Hematopoietic multipotent progenitor cell (in vitro differentiated cells): ENCODE measurements at places on chromosomes 1 and 21. TPM values are rescaled to one million over a fixed set of nuclear protein-coding genes. Genes with fewer than 3 reads are reported as not detected.

Gene PTGER3
- total RNA-seq: 1.9 TPM

- no peak for DNase-seq
Measured at GRCh38 chr1:46575300-46575699, 23.9 kb upstream of the KNCN start.

- DNase-seq: peak; percentile 46
Measured at GRCh38 chr1:156140879-156141707, 12.3 kb upstream of the SEMA4A start.

DNA sequence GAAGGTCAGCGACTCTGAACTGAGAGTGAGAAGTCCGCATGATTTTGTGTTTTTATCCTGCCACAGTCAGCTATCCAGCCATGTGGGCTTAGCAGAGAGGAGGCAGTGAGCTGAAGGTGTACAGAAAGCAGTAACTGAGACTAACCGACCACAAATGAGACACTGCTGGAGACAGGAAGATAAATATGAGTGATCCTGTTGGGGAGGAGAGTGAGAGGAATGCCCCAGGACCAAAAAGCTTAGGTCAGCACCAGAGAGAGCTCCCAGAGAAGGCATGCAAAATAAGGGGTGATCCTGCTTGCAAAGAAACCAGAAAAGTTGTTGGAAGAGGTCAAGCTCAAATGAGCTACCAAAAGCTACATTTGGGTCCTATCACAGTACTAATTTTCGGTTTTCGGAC, 63.7 kb downstream of the HLCS start:
- DNase-seq: no peak

DNA sequence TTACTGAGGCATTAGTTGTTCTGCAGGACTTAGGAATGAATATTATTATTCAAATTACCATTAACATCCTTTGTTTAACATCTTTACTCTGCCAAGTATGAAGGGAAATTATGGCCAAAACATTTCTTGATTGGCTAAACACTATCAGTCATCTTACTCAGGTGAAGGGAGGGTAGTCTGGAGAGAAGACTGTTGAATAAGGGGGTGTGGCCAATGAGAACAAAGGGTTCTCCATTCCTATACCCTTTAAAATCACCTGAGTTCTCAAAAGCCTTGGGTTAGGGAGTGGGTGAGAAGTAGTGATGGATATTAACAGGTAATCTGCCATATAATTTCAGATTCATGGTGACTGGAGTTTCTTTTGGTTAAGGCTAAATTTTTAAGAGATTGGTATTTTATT, 19.3 kb downstream of the CRYZL1 start:
- no peak for DNase-seq

GRCh38 chr1:110258734-110259133, 48.6 kb downstream of the KCNC4 start:
- no peak for DNase-seq

GRCh38 chr1:200354243-200354642, 55.6 kb downstream of the ZNF281 start:
- no peak for DNase-seq
